ENCODE measurements at places on chromosomes 4 and X. TPM values are rescaled to one million over a fixed set of nuclear protein-coding genes. Genes with fewer than 3 reads are reported as not detected.

The CXCL6 gene
- total RNA-seq: 30.8 TPM

The TLR3 gene
- total RNA-seq: 1.7 TPM

The ASB12 gene
- not detected for total RNA-seq

The SPARCL1 gene
- 0.72 TPM for total RNA-seq

The CXCL3 gene
- total RNA-seq: 4.1 TPM

The TMPRSS11B gene
- total RNA-seq: 0.21 TPM

The PGAM4 gene
- total RNA-seq: not detected

The ABCD1 gene
- total RNA-seq: 3.4 TPM

The NMU gene
- total RNA-seq: 4.6 TPM

The SLC10A4 gene
- not detected for total RNA-seq

The DCAF4L1 gene
- total RNA-seq: 0.21 TPM

The LRCH2 gene
- not detected for total RNA-seq

The VCX3A gene
- total RNA-seq: not detected

The SYTL4 gene
- 1.9 TPM for total RNA-seq

The TRIM61 gene
- under 0.01 TPM for total RNA-seq

The ODAPH gene
- total RNA-seq: not detected

The LPAR4 gene
- not detected for total RNA-seq

The TRIM60 gene
- total RNA-seq: not detected

The ADH1C gene
- total RNA-seq: not detected

The ASB9 gene
- total RNA-seq: 0.64 TPM

The SPACA5 gene
- not detected for total RNA-seq

The USP26 gene
- not detected for total RNA-seq

The ADAMTS3 gene
- total RNA-seq: 3.9 TPM

The HPSE gene
- 3.0 TPM for total RNA-seq

The ANTXR2 gene
- 46.0 TPM for total RNA-seq

The GAGE12J gene
- total RNA-seq: not detected

The ENPP6 gene
- not detected for total RNA-seq

The ADH7 gene
- total RNA-seq: 3.9 TPM

The FRG2 gene
- not detected for total RNA-seq

The DGKK gene
- total RNA-seq: not detected

The CXorf49 gene
- total RNA-seq: 0.24 TPM

The L1CAM gene
- 0.85 TPM for total RNA-seq

The FRAS1 gene
- total RNA-seq: 5.8 TPM

The AGA gene
- 50.1 TPM for total RNA-seq

The SPIN2A gene
- total RNA-seq: not detected

The CLIC2 gene
- total RNA-seq: under 0.01 TPM

The HMGN5 gene
- 0.72 TPM for total RNA-seq

The CXCL9 gene
- total RNA-seq: not detected

The APLN gene
- 0.24 TPM for total RNA-seq

The THAP6 gene
- total RNA-seq: 12.6 TPM

The SRPK3 gene
- 0.43 TPM for total RNA-seq

The TADA2B gene
- 12.0 TPM for total RNA-seq

The DYNLT3 gene
- total RNA-seq: 42.7 TPM

The SSX2 gene
- not detected for total RNA-seq

The PRRG1 gene
- total RNA-seq: 12.0 TPM

The RGN gene
- total RNA-seq: 0.43 TPM

The SUPT20HL2 gene
- total RNA-seq: not detected

The MTNR1A gene
- not detected for total RNA-seq

The MRFAP1L1 gene
- total RNA-seq: 35.9 TPM

The ELK1 gene
- total RNA-seq: 15.8 TPM

The NPY1R gene
- 0.96 TPM for total RNA-seq

The FAM9B gene
- not detected for total RNA-seq

The NSUN7 gene
- total RNA-seq: 8.9 TPM

The BMPR1B gene
- total RNA-seq: 15.3 TPM

The ATP8A1 gene
- total RNA-seq: 1.2 TPM

The ATP6AP2 gene
- total RNA-seq: 82.4 TPM

The SMIM10 gene
- total RNA-seq: under 0.01 TPM

The IL2RG gene
- not detected for total RNA-seq

The LRBA gene
- 67.0 TPM for total RNA-seq

Data from tracheal epithelial cell (primary cell).